ENCODE measurements at places on chromosomes 6 and 20.
A peak's percentile ranks its signal among the peaks of the same experiment; 100 is the strongest.

GRCh38 chr20:62129731-62130531 lies 7.7 kb downstream of the LSM14B start:
- no peak for DNase-seq

DNA sequence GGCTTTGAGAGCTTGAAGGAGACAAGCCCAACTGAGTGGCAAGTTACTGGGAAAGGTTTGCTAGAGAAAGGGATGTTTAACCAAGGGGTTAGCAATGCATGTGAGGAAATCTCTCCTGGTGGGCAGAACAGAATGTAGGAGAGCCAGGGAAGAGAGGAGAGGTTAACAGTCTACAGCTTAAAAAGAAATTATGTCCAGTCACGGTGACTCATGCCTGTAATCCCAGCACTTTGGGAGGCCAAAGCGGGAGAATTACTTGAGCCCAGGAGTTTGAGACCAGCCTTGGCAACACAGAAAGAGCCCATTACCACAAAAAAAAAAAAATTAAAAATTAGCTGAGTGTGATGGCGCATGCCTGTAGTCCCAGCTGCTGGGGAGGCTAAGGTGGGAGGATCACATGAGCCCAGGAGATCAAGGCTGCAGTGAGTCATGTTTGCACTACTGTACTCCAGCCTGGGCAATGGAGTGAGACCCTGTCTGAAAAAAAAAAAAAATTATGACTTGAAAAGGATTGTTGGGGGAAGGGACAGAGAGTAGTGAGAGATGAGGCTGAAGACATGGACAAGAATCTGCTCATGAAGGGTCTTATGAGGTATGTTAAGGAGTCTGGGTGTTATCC lies 264.9 kb downstream of the TBC1D7 start:
- DNase-seq = no peak

DNA sequence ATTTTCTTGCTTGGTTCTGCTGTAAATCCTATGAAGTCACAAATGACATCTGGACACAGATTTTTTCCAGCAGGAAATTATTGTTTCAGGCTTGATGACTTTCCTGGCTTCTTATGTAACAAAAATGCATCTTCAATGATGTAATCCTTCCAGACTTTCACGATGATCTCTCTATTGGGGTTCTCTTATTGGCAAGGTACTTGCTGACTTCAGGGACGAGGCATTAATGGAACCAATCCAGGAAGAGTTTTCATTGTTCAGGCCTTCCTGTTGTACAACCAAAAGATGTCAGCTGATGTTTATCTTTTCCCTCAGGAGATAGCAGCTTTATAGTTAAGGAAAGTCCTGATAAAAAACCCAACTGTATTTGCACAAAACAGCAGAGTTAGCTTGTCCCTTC lies 118.5 kb upstream of the MMS22L start:
- DNase-seq = no peak

- no peak for DNase-seq
Measured at GRCh38 chr20:16606468-16607070, 33.3 kb upstream of the KIF16B start.

DNA sequence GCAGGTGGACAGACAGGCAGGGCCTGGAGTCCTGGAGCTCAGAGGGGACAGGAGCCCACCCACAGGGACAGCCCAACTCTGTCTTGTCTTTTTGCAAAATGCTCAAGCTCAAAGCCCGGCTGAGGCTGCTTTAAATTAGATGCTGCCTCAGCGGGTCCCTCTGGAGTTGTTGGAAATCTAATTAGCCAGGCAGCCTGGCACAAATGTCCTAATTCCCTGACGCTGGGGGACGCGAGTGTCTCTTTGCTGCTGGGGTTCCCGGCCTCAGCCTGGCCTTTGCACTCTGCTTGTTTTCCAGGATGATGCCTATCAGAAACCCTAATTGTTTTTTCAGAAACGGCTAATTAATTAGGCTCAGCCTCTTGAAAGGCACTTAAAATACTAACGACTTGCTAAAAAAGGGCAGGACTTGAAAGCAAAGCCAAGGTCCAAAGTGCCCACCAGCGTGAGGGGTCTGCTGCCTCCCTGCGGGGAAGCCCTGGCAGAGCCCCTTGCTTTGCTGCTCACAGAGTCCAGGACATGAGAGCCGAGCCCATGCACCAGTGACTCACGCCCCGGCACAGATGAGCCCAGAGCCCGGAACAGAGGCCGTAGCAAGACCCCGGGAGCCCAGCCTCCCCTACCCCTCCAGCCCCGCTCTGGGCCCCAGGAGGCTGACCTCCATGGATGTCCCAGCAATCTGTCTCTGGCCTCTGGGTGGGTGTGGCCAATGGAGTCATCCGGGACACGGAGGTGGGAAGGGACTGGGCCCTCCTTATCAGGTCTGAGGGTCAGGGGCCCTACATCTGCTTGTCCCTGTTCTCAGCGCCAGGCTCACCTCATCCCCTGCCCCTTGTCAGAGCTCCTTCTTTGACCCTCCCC lies 46.0 kb upstream of the BHLHE23 start:
- no peak for DNase-seq

DNA sequence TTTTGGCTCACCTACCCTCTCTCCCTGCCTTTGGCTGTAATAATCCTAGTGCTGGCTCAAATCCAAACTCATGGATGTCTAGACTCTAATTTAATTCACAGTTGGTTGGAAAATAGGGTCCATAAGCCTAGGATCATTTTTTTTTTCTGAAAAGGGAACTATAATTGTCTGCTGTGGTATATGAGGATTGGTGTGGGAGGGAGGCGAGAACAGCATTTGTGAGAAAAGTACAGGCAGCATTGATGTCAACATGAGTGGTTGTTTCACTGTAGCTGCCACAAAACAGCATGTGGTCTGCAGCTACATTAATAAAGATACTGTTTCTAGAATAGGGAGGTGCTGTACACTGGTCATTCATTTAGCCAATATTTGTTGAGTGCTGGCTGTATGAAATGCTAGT lies 18.6 kb upstream of the POLR1H start:
- no peak for DNase-seq

DNA sequence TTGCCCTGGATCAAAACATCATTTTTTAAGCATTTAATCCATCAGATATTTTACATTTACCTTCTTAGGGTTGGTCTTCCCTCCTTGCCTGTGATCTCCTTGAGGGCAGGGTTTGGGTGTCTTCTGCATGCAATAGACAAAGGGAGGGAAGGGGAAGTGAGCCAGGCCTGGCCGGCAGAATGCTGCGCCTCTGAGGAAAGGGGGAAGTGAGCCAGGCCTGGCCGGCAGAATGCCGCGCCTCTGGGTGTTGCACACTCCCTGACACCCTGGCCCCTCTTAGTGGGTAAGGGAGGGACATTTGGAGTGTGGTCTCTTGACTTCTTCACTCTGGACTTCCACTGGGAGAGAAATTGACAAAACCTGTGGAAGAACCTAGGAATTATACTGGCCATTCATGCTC lies 12.4 kb downstream of the PSMF1 start:
- no peak for DNase-seq

DNA sequence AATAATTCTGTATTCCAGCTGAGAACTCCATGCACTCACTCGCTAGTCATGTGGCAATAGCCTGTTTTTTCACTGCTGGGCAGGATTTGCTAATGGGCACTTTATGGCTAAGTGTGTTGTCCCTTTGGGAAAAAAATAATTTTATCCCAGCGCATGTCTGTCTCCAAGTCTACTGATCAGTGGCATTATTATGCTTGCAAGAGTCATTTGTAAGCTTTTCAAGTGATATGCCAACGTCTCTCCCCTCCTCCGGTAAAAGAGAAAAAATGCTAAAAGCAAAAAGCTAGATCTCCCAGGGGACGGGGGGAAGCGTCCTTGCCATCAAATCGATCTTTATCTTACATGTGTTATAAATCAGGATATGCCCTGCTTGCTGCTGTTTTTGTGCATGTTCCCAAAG lies 407.7 kb downstream of the CDH26 start:
- no peak for DNase-seq

GRCh38 chr6:108441141-108441540 lies 119.6 kb upstream of the FOXO3 start:
- no peak for DNase-seq

- DNase-seq = no peak
Measured at GRCh38 chr6:128129679-128130078, 228.8 kb upstream of the THEMIS start.

GRCh38 chr6:26569433-26569764 lies 27.4 kb upstream of the ABT1 start:
- DNase-seq = no peak

GRCh38 chr6:170049641-170050561 lies 241.0 kb downstream of the DLL1 start:
- peak; percentile 14 for DNase-seq

DNA sequence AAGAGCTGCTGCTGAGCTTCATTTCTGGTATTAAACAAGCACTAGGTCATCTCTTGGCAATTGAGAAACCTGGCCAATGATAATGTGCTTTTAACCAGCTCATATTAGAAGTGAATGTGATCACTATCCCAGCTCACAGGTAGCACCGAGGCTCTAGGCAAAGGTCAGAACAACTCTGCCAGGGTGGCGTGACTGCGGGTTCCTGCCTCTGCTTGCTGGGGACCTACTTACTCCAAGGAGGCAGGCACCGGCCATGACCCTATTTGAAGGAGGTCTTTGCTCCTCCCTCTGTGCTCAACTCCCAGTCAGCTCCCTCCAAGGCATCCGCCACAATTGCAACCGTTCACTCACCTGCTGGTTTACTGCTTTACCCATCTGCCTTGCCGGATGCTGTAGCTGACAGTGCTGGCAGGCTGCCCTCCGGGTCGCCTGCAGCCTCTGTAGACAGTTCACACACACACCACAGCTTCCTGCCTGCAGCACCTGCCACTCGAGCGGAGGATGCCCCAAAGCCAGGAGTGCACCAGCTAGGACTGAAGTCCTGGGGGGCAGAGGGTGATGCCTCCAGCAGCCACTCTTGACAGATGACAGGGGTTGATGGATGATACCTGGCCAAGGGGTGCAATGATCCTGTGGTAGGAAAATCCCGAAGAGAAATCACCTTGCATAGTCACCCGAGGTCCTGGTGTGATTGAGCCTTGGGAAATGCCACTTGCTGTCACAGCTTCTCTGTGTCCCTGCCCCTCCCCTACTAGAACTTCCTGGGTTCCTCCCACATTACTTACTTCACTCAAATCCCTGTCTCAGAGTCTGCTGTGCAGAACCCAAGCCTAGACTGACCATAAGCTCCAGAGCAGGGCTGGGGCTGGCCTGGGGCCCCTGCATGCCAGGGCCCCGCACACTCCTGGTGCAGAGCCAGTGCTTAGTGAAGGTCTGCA lies 8.8 kb upstream of the VSX1 start:
- DNase-seq = no peak

GRCh38 chr20:760751-761417 lies 7.4 kb downstream of the SLC52A3 start:
- no peak for DNase-seq

DNA sequence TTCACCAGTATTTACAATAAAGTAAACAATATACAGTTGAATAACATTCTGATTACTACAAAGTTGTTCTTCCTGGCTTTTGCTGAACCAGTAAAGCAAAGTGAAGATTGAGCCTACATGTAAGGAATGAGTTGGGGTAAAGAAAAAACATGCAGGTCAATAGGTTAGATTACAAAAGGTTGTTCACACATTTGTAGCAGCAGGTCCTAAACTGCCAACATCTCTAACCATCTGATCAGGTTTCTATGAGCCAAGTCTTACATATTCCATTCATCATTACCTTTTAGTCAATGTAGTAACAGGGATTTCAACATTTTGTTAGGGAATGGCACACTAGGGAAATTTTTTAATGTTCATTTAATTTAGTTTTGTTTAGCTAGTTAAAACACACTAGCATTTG lies 9.3 kb upstream of the CALHM6 start:
- DNase-seq = no peak

GRCh38 chr20:34632870-34633452 lies 43.9 kb downstream of the PIGU start:
- no peak for DNase-seq

DNA sequence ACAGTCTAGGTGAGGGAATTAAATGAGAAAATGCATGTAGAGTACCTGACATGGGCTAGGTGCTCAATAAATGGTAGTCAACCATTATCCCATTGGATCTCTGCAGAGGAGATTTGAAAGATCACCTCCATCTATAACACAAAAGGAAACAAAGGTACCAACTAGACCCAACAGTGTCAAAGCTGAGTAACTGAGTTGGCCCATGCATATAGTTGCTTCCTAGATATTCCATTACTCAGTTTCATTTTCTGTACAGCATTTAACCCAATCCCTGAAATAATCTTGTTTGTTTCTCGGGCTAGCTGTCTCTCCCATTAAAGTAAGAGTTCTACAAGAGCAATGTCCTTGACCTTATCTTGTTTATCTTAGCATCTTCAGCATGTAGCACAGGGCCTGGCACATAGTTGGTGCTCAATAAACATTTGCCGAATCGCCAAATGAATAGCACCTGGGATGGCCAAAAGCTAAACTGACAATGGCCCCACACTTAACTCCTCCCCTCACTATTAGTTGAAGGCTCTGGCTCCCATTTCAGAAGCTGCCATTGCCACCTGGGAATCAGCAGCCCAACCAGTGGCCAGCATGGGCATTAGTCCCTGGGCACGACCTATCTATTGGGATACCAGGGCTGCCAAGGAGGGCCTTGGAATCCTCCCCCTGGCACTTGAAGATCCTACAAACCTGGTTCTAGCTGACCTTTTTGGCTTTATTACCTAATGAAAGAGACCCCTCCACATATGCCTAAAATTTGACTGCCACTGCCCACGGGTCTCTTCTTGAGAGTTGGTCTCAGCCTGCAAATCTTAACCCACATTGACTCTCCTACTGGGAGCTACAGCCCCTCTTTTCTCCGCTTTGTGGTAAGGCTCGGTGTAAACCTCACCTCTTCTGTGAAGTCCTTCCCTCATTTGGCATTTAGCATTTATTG lies 22.6 kb downstream of the BCL2L1 start:
- no peak for DNase-seq

DNA sequence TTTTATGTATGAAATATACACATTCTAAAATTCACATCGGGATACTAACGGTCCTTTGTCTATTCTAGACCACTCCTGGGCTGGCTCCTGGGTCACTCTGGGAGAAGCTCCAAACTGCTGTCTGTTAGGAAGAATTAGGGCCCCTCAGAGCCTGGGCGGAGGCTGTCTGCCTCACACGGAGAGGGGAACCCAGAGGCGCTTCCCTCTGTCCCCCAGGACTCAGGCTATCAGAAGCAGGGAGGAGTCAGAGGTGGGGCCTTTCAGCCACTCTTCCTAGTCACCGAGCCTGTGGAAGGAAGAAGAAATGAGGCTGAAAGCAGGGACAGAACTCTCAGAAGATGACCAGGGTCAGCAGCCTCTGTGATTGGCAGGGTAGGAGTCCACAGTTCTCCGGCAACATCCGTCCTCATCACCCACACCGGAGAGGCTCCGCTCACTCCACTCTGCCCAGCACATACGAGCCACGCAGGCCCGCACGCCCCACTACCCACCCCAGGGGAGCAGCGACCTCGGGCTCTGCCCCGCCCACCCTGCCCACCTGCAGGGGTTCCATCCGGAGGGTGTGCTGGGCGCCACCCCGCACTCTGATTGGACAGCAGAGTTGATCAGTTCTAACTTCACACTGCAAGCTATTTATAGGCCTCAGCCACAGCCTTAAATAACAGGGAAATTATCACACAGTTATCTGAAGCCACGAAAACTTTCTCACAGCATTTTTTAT lies 182.1 kb upstream of the AFDN start:
- DNase-seq = no peak

DNA sequence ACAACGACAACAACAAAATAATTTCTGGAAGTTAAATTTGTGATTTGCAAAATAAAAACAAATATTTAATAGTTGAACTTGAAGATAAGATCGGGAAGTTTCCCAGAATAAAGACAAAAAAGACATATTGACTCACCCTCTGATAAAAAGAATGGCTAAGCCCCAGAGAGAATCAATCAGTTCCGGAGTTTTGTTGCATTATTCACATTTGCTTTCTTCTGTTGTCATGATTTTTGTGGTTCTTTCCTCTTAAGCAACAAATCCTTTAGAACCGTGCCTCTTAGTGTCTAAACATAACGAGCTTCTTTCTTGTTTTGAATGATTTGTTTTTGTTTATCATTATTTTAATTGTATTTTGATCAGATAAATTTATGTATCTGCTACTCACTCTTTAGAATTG lies 337.7 kb upstream of the PRND start:
- peak; percentile 25 for DNase-seq

Measured in AG09309 (cell line).